ENCODE measurements at places on chromosomes 16 and 17.

- DNase-seq, result no peak
These were observed 29.2 kb upstream of the LITAF start for GRCh38 chr16:11615748-11616447.

DNA sequence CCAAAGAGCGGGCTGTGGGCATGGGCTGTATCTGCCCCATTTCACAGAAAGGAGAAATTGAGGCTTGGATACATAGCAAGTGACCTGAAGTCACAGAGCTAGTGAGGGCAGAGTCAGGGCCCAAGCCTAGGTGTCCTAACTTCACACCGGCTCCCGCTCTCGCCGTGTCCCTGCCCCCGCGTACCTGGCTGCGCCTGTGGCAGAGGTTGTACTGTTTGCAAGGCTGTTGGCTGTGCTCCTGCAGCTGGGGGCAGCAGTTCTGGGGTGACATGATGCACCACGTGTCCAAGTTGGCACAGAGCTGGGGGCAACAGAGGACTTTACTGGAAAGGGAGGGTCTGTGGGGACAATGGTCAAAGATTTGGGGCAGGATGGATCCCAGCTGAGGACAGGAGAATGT lies 3.4 kb downstream of the DHX58 start:
- DNase-seq, result no peak

GRCh38 chr17:67378454-67379250 lies 1.6 kb downstream of the PITPNC1 start:
- DNase-seq, result peak; percentile 93

GRCh38 chr17:48163809-48164208 lies 56.2 kb downstream of the SNX11 start:
- no peak for DNase-seq

DNA sequence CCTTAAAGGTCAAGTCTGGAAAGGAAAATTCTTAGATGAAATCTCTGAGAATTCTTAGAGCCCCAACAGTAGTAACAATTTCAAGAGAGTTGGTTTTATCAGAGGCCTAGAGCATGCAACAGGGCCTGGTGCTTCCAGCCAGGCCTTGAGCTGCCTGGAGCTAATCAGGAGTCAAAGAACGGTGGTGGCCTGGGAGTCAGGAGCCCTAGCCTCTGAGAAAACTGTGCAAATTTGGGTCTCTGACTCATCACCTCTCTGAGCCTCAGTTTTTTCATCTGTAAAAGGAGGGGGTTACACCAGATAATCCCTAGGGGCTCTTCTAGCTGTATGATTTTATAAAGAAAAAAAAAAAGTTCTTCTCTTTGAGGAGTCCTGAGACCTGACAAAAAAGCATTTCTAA lies 227.3 kb upstream of the RPL38 start:
- DNase-seq, result no peak

- DNase-seq, result peak; percentile 87
These were observed 763 bp upstream of the ACTG1 start for GRCh38 chr17:81513372-81513752.

GRCh38 chr17:2770129-2770528 lies 20.7 kb upstream of the CCDC92B start:
- no peak for DNase-seq

- no peak for DNase-seq
These were observed 25.1 kb downstream of the CLUAP1 start for GRCh38 chr16:3525951-3526350.

GRCh38 chr16:57882792-57883191 lies 80.5 kb upstream of the KIFC3 start:
- peak; percentile 42 for DNase-seq

GRCh38 chr17:43814714-43815113 lies 18.2 kb downstream of the MPP3 start:
- no peak for DNase-seq

DNA sequence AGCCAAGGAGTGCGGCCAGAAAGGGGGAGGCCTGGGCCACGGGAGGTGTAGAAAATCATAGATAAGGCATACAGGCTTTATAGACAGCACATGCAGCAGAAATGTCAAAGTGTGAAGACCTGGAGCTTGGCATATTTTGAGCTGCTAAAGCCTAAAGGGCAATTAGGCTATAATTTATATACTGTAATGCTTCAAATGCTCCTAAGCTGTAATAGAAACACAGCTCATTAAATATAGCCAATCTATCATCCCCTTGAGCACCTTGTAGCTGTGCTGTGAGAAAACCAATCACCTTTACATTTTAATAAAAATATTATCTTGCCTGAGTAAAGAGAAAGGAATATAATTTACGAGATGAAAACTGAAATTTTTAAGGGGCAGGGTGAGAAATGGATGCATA lies 97.9 kb upstream of the NOG start:
- no peak for DNase-seq

- DNase-seq, result peak; percentile 72
These were observed 3.6 kb downstream of the CLUH start for GRCh38 chr17:2707721-2708584.

GRCh38 chr16:84881702-84882521 lies 62.1 kb downstream of the CRISPLD2 start:
- no peak for DNase-seq

- no peak for DNase-seq
These were observed 35.7 kb downstream of the TMC6 start for GRCh38 chr17:78092794-78093324.

DNA sequence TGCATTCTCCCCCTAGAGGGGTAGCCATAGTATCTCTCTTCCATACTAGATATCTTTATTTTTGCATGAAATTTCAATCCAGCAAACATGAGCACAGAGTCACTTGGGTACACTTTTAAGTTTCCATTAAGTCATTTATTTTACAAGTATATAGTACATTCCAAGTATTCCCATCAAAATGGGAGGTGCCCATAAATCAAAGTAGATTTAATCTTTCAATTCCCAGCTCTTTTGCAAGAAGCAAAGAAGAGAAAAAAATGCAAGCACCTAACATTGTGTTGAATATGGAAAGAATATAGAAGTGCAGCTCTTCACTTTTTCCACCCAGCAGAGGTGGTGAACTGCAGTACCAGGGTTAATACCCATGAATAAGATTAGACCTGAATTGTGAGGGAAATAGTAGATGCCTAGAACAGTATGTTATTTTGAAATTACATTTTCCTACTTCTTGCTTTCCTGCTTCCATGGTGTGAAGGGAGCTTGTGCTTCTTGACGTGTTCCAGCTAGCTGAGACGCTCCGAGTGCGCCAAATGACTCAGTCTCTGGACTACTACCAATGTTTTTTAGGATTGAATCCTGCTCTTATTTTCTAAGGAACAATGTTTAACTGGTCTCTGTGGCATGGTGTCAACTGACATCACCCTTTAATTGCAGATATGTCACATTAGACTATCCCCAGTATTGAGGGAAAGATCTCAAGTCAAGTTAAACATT lies 151.1 kb upstream of the MAF start:
- DNase-seq, result no peak

DNA sequence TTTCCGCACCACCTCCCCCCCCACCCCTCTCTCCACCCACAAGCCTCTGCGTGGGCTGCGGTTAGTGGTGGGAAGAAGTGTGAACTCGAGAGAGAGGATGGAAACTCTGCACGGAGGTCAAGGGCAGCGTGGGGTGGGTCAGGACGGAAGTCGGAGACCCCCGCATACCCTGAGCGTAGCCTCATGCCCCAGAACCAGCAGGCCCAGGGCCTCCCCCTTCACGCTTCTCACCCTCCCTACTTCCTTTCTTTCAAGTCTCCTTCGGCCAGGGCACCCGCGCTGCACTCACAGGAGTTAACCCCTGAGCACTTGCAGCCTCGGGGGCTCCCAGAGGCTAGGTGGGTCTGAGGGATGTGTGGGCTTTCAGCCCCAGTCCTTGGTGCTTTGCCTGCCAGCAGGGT lies 9.2 kb downstream of the TBKBP1 start:
- DNase-seq, result no peak

- DNase-seq, result peak; percentile 71
These were observed 112.0 kb upstream of the SMURF2 start for GRCh38 chr17:64773836-64774761.

GRCh38 chr17:6164996-6165395 lies 94.8 kb downstream of the WSCD1 start:
- DNase-seq, result no peak

GRCh38 chr16:12260119-12260646 lies 283.6 kb downstream of the SNX29 start:
- DNase-seq, result no peak

- DNase-seq, result no peak
These were observed 116.0 kb upstream of the SOX9 start for GRCh38 chr17:72004611-72005331.

GRCh38 chr16:85029408-85029784 lies 1.8 kb downstream of the KIAA0513 start:
- DNase-seq, result no peak

GRCh38 chr17:43471585-43472160 lies 12.1 kb upstream of the DHX8 start:
- DNase-seq, result no peak

DNA sequence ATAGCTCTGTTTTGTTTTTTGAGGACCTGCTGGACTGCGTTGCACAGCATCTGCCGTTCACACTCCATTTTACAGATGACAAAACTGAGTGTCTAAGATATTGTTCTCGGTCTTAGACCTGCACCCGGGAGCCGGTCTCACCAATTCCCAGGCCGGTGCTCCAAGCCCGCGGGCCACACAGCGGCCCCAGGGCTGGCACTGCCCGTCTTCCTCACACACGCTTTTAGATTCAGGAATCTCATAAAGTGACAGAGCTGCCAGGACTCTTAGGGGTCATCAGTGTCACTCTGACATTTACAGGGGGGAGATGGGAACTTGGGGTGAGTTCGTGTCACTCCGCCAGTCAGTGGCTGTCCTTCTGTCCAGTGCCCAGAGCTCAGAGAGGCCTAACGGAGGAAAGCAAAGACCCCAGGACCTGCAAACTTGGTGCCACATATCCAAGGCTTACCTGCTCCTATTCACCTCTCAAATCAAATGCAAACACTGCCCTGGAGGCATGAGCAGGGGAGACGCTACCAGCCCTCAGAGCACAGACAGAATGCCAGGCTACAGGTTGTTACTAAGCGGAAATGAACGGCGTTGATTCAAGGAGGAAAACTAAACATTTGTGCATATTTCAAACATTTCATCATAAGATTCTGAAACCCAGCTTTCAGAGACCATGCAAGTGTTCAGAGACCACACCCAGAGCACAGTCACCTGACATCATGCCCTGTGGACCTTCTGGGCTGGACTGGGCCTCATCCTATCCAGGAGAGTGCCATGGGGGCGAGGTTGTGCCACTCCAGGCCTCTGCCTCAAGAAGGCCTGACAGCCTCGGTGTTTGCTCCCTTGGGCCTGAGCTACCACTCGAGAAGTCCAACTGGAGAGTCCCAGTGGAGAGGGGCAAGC lies 29.5 kb downstream of the TNFRSF13B start:
- no peak for DNase-seq

GRCh38 chr17:66953630-66954020 lies 10.9 kb upstream of the CACNG4 start:
- DNase-seq, result no peak

DNA sequence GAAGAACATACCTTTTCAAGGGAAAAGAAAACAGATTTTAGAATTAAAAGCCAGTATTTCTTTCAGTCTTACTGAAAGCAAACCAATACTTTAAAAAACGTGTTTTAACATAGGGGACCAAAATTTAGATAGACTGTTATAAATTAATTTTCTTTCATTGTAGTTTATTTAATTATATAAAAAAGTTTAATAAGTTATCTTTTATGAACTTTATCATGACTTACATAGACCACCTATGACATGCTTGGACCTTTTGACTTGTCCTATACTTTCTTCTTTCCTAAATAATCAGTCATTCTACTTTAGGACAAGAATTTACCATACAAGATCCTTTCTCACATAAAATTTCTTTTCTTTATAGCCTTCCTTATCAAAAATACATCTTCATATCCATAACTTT lies 102.0 kb upstream of the HAS3 start:
- DNase-seq, result peak; percentile 35

DNA sequence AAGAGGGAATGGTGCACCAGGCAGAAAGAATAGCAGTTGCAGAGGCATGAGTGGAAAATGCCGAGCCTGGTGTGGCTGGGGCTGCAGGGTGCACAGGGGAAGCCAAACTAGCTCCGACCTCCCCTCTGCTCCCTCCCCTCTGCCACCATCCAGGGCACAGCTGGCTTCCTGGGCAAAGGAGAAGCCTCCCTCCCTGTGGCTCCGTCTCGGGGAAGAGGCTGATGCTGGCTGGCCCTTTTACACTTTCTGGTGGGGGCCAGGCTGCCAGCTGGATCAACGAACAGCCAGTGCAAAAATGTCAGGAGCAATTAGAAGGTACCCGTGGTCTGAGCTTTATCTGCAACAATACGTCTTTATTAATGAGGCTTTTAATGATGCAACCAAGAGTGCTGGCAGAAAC lies 37.1 kb upstream of the KCNJ12 start:
- no peak for DNase-seq

DNA sequence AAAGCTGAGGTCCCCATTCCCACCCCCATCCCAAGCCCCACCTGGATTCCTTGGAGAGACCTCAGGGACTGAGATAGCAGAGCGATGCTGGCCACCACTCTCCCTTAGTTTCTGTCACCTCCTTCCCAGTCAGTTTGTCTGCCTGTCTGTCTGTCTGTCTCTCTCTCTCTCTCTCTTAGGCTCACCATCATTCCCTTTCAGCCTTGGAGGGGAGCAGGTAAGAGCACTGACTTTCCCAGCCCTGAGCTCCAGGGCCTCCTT lies 5.9 kb downstream of the CD300LB start:
- no peak for DNase-seq

- DNase-seq, result peak; percentile 73
These were observed 64.2 kb downstream of the PITPNC1 start for GRCh38 chr17:67441052-67441895.

DNA sequence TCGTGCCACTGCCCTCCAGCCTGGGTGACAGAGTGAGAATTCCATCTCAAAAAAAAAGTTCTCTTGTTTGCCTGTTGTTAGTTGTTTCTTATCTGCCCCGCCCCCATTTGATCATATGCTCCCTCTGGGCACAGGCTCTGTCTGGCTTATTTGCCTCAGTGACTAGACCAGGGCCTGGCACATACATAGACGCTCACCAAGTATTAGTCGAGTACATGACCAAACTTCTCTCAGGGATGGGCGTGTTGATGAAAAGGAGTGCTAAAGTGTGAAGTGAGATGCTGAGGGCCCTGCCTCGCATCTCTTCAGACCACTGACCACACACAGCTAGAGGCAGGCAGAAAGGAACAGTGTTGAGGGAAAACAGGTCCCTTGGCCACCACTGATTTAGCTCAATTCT lies 3.3 kb upstream of the HELZ start:
- no peak for DNase-seq

- DNase-seq, result no peak
These were observed 10.0 kb downstream of the ATP5PD start for GRCh38 chr17:75036643-75037268.

GRCh38 chr16:6375465-6376075 lies 957.1 kb upstream of the RBFOX1 start:
- DNase-seq, result no peak

- no peak for DNase-seq
These were observed 154.4 kb downstream of the ABCA8 start for GRCh38 chr17:68800751-68801150.

- peak; percentile 84 for DNase-seq
These were observed 30.0 kb downstream of the TBCD start for GRCh38 chr17:82781894-82782274.

DNA sequence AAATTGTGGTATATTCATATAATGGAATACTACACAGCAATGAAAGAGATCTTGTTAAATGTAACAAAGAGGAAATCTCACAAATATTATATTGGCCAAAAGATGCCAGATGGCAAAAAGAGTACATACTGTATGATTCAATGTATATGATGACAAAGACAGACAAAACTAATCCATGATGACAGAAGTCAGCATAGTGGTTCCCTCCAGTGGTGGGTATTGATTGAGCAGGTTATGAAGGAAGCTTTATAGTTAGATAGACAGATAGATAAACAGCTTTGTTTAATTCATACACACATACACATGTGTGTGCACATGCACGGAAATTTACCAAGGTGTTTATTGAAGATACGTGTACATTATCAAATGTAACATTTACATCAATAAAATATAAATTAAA lies 74.4 kb upstream of the SMIM36 start:
- DNase-seq, result no peak

Data from neural progenitor cell (in vitro differentiated cells).